NCI-H1436 treated with DMSO at 0.1 percent for 48 hours (cell line): ENCODE measurements at places on chromosomes 16 and 17.

- DNase-seq: no peak
Measured at GRCh38 chr16:79211586-79211985, 389.0 kb downstream of the MAF start.

- DNase-seq: no peak
Measured at GRCh38 chr16:86085795-86086194, 186.8 kb downstream of the IRF8 start.

GRCh38 chr16:70577256-70577698 lies 53.7 kb downstream of the SF3B3 start:
- no peak for DNase-seq

GRCh38 chr17:50560931-50561745 lies 623 bp downstream of the CACNA1G start:
- no peak for DNase-seq

DNA sequence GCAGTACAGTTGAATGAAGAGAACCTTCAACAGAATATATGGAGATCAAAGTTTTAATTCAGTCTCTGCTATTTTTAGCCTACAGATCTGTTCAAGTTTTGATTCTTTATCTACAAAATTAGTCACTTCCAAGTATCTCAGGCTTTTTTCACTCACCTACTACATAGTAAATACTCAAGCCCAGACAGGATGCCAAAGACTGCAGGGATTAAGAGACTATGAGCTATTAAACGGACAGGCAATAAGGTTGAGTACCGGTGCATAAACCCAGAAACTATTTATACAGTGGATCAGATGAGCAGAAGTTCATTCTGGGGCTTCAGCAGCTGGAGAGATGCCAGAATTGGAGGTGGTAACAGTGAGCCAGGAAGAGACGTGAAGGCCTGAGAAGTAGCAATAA lies 18.7 kb upstream of the OR3A1 start:
- no peak for DNase-seq

GRCh38 chr16:50899951-50900350 lies 158.1 kb downstream of the CYLD start:
- DNase-seq: no peak

- no peak for DNase-seq
Measured at GRCh38 chr17:70238646-70239045, 69.3 kb downstream of the KCNJ2 start.

DNA sequence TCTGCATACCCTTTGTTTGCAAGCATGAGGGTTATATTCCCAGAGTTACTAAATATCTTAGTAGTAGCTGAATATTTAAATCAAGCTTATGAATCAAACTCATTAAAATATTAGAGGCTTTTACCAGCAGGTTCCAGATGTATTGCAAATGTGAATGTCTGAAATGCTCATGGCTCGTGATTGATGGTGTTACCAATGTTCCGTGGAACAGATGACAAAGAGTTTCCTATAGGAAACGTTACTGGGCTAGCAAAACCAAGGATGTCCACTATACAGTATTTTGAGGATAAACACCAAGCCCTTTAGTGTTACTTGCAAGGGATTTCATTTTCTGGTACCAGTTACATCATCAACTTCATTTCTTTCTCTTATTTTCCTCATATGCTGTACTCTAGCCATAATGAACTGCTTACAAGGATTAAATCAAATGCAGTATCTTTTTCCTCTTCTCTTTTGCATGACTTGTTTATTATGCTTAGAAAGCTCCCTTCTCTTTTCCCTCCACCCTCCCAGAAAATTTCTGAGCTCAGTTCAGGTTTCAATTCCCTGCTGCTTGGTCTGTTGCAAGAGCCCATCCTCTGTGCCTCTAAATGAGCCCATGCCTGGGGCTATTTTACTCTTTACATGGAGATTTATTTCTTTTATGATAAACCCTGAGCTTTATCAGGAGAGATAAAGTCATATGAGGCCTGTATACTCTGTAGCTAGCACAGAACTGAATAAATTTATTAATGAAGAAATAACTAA lies 1537.1 kb upstream of the GOT2 start:
- no peak for DNase-seq

- no peak for DNase-seq
Measured at GRCh38 chr17:47603830-47604597, 45.7 kb upstream of the KPNB1 start.
